Stimulated activated CD8-positive, alpha-beta memory T cell treated with anti-CD3 and anti-CD28 coated beads, Interleukin-4, amount 100 ng/mL, for 1 hour (primary cell): ENCODE measurements at places on chromosomes 16 and 17.

DNA sequence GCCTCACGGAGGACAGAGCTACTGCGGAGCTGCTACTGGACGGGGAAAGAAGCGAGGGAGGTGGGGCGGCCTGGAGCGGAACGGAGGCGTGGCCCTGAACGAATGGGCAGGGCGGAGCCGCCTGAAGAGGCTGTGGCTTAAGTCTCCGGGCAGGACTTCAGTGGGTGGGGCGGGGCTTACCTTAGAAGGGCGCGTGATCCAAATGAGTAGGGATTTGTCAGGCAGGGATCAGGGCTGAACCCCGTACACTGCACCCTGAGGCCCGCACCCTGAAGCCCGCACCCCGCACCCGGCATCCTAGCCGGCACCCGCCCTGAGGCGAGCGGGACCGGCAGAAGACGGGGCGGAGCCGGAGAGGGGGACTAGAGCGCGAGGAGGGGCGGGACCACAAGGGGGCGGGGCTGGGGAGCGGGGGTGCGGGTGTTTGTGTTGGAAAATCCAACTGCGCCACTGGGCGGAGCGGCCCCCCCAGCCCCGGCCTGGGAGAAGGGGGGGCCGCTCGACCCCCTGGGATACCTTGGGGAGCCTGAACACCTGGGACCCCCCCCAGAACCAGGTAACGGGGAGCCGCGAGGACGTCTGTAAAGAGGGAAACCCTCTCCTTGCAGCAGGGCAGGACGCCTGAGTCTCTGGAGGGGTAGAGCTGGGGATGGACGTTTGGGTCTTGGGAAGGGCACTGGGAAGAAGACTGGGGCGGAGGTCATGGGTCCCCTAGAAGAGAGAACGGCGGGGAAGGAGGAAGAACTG lies at the start of gene KDM6B:
TSS of gene KDM6B (plus strand) at position 423 of the 747 bp plus-strand sequence. CDS start 11,338 bp downstream, outside the sequence.
- DNase-seq: peak; percentile 67

DNA sequence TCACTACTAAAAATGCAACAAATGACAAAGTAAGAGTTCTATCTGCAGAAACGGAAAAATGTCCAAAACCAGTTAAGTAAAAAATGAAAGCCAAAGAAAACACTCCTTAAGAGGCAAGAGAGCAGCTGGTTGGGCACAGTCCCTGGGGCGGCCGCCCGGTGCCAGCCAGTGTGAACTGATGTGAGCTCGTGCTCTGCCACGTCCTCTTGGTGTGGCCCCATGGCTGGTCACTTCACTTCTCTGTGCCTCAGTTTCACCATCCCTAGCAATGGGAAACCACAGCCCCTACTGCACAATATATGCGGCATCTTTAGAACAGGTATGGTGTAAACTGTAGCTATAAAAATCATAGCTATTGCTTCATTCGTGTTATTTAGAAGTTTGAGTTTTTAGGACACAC lies 21.2 kb downstream of the USP36 start:
- DNase-seq: no peak

DNA sequence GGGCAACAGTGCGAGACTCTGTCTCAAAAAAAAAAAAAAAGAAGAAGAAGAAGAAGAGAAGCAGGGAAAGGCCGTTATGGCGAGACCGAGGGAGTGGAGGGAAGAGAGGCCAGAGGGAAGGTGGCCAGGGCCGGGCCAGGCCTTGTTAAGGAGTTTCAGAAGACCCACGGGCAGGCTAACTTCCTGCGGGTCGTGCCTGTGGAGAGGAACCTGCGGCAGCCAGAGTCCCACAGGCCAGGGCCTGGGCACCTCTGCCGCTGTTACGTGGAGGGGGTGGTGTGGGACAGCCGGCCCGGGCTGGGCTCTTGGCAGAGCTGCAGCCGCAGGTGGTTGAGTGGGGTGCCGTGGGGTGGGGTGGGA lies 5.4 kb downstream of the WDR81 start:
- DNase-seq: no peak

DNA sequence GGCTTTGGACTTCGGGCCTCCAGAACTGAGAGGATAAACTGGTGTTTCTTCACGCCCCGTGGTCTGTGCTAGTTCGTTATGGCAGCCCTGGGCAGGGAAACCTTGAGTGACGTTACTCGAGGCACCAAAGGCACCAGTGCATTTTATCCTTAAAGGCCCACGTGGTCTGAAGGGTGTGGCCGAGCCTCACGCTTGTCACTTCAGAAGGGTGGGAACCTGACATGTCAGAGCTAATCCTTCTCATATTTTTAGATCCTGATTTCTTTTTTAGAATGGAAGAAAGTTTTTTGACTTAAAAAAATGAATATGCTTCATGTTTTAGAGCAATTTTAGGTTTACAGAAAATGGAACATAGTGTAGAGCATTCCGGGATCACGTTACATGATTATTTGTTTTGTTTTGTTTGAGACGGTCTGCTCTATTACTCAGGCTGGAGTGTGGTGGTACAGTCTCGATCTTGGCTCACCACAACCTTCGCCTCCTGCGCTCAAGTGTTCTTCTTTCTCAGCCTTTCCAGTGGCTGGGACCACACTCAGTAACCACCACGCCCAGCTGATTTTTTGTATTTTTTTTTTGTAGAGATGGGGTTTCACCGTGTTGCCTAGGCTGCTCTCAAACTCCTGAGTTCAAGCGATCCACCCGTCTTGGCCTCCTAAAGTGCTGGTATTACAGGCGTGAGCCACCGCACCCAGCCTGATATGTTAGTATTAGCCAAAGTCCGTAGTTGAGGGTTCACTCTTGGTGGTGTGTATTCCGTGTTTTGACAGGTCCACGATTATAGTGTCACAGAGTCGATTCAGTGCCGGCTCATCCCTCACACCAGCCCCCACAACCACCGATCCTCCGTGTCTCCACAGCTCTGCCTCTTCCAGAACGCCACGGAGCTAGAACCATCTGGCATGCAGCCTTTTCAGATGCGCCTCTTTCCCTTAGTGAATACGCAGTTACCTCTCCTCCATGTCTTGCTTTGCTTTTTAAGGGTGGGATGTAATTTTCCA lies 47.9 kb downstream of the RAB11FIP3 start:
- no peak for DNase-seq

DNA sequence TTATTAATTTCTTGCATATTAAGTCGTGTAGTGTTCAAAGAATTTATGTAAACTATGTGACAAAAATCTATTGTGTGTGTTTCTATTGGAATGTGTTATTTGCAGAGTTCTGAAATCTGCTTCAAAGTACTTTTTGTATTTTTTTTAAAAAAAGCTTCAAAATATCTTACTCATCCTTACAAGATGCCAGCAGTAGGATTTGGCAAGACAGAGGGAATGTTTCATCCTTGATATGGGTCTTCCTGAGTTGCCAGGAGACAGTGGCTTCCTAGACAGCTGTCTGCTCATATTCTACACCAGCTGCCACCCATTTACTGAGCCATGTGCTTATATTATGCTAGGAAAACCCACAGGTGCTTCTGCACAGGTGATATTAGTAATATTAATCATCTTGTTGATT lies 36.4 kb downstream of the EFCAB5 start:
- no peak for DNase-seq

DNA sequence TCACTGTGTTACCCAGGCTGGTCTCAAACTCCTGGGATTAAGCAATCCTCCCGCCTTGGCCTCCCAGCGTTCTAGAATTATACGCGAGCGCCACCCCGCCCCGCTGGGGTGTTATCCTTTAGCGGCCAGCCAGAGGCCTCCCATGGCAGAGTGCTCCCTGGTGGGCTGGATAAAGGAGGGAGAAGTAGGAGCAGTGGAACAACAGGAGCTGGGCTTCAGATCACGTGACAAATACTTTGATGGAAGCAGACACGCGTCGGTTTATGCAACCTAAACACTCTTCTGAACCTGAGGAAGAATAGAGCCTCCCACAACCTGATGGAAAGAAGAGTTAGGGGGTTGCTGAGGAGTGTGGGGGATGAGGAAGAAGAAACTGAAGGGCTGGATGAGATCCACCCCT lies 2114.0 kb downstream of the TP53TG3F start:
- no peak for DNase-seq
